ENCODE measurements at places on chromosomes 12 and 14. TPM values are rescaled to one million over a fixed set of nuclear protein-coding genes. Genes with fewer than 3 reads are reported as not detected.

- no peaks in the 10 kb centered on the region for H3K27me3 ChIP-seq
- no peak overlapping the region for H3K4me3 ChIP-seq
- no peak for DNase-seq
- H3K36me3 ChIP-seq, result peaks cover 13% of the 10 kb centered on the region
These were observed 4.6 kb downstream of the FBRSL1 start for GRCh38 chr12:132494294-132495164.

GRCh38 chr12:64631197-64631596 lies 20.9 kb downstream of the RASSF3 start:
- no peaks in the 10 kb centered on the region for H3K4me1 ChIP-seq
- no peaks in the 10 kb centered on the region for H3K27me3 ChIP-seq
- no peak overlapping the region for H3K27ac ChIP-seq
- no peak for DNase-seq

GRCh38 chr12:72264548-72265175 lies 7.5 kb upstream of the TRHDE start:
- no peaks in the 10 kb centered on the region for H3K4me1 ChIP-seq
- DNase-seq, result peak; percentile 27
- no peaks in the 10 kb centered on the region for H3K27me3 ChIP-seq
- H3K27ac ChIP-seq, result no peak overlapping the region
- H3K36me3 ChIP-seq, result no peaks in the 10 kb centered on the region

DNA sequence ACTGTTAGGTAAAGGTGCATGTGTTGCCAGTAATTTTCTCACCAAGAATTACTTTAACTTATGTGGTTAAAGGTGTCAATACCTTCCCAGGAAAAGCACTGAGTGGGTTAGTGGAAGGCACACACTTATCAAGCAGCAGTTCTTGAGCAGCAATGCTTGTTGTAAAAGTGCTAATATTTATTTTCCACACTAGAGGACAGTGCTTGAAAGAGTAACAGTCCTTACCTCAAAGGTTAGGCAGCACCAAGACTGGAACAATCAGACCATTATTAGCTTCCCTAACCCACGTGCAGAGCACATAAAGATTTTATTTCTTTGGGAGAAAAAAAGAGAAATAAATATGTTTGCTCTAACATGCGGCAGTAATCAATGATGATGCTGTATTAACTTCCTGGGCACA lies 48.8 kb upstream of the KRR1 start:
- peak; percentile 81 for DNase-seq
- no peak overlapping the region for H3K27ac ChIP-seq
- H3K4me1 ChIP-seq, result peaks cover 6% of the 10 kb centered on the region
- H3K4me3 ChIP-seq, result no peak overlapping the region
- H3K27me3 ChIP-seq, result no peaks in the 10 kb centered on the region

- H3K27me3 ChIP-seq, result no peaks in the 10 kb centered on the region
- no peak overlapping the region for H3K4me3 ChIP-seq
- DNase-seq, result no peak
These were observed 18.1 kb downstream of the CAMKK2 start for GRCh38 chr12:121278169-121279070.

DNA sequence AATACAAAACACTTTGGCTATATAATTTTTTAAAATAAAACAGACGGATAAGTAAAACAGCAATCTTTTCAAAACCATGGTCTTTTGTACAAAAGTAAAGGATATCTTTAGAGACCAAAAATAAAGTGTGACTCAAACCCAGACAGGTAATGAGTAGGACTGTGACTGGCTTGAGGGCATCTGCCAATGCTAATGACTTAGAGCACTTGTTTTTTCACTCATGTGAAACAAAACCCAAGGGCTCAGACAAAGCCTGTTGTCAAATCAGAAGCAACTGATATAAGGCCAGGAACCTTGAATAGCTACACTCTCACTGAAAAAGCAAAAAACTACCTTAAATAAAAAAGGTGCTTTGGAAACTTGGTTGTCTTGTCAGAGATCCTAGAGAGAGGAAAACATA lies 357.4 kb downstream of the TMEM117 start:
- H3K4me1 ChIP-seq, result no peaks in the 10 kb centered on the region
- no peak for DNase-seq
- H3K27ac ChIP-seq, result no peak overlapping the region
- H3K4me3 ChIP-seq, result no peak overlapping the region
- no peaks in the 10 kb centered on the region for H3K36me3 ChIP-seq
- H3K27me3 ChIP-seq, result no peaks in the 10 kb centered on the region

- no peak overlapping the region for H3K27ac ChIP-seq
- peaks cover 33% of the 10 kb centered on the region for H3K36me3 ChIP-seq
- peak; percentile 87 for DNase-seq
- no peaks in the 10 kb centered on the region for H3K27me3 ChIP-seq
These were observed 59.4 kb downstream of the DGLUCY start for GRCh38 chr14:91173221-91173670.

DNA sequence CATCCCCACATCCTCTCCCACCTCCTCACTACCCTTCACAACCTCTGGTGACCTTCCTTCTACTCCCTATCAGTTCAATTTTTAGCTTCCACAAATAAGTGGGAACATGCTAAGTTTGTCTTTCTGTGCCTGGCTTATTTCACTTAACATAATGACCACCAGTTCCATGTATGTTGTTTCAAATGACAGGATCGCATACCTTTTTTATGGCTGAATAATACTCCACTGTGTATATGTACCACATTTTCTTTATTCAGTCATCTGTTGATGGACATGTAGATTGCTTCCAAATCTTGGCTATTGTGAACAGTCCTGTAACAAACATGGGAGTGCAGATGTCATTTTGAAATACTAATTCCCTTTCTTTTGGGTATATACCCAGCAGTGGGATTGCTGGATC lies 98.7 kb downstream of the TRMT5 start:
- DNase-seq, result no peak
- no peak overlapping the region for H3K4me3 ChIP-seq
- no peak overlapping the region for H3K27ac ChIP-seq
- H3K36me3 ChIP-seq, result no peaks in the 10 kb centered on the region
- H3K4me1 ChIP-seq, result no peaks in the 10 kb centered on the region

DNA sequence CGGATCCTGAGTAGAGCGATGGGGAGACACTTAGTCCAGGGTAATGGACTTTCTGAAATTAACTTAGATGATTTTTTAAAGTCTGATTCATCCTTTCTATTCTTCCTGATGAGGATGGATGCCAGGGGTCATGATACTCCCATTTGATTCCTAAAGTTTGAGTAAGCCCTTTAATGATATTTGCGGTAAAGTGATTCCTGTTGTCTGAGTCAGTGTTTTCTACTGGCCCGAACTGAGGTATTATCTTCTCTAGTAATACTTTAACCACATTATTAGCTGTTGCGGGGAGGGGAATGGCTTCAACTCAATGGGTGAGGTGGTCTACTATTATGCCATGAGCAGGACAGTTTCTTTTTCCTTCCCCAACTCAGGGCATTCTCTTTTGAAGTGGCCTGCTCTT lies 111.6 kb downstream of the RIN3 start:
- H3K27me3 ChIP-seq, result no peaks in the 10 kb centered on the region
- no peaks in the 10 kb centered on the region for H3K4me1 ChIP-seq
- no peak for DNase-seq
- H3K4me3 ChIP-seq, result no peak overlapping the region

DNA sequence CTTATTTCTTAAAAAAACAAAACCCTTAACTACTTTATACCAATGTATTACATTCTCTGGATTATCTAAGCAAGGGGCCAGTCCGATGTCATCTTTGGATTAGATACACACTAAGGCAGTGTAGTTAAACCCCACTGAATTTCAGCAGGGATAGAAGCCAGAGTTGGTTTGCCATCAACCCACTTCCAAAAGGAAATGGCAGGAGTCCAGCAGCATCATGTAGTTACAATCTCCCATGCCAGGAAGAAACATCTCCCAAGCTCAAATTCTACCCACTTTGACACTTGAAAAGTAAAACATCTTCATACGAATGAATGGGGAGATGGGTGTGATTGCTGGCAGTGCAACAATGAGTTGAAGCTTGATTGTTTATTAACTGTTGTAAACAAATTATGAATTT lies 203.5 kb upstream of the PLXNC1 start:
- no peaks in the 10 kb centered on the region for H3K4me1 ChIP-seq
- no peaks in the 10 kb centered on the region for H3K27me3 ChIP-seq
- no peak for DNase-seq

GRCh38 chr12:24268663-24269186 lies 319.3 kb upstream of the SOX5 start:
- H3K27ac ChIP-seq, result no peak overlapping the region
- H3K36me3 ChIP-seq, result no peaks in the 10 kb centered on the region
- H3K4me1 ChIP-seq, result no peaks in the 10 kb centered on the region
- no peak overlapping the region for H3K4me3 ChIP-seq
- no peak for DNase-seq
- H3K27me3 ChIP-seq, result no peaks in the 10 kb centered on the region

DNA sequence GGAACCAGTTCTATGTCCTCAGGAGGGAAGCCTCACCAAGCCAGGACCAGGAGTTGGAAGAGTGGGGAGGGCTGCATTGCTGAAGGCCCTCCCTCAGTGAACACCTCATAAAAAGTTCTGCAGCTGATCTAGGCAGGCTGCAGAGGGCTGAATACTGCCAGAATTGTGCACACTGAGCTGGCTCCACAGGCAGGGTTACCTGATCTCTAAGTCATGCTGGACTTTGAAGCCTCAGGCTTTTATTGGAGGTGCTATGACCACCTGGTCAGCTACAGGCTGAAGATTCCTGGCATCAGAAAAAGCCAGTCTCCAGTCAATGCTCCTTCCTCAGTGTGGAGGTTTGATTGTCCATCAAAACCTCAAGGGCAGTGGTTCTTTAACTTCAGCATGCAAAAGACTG lies 39.7 kb downstream of the FOS start:
- no peak for DNase-seq
- H3K27ac ChIP-seq, result no peak overlapping the region
- no peaks in the 10 kb centered on the region for H3K36me3 ChIP-seq

DNA sequence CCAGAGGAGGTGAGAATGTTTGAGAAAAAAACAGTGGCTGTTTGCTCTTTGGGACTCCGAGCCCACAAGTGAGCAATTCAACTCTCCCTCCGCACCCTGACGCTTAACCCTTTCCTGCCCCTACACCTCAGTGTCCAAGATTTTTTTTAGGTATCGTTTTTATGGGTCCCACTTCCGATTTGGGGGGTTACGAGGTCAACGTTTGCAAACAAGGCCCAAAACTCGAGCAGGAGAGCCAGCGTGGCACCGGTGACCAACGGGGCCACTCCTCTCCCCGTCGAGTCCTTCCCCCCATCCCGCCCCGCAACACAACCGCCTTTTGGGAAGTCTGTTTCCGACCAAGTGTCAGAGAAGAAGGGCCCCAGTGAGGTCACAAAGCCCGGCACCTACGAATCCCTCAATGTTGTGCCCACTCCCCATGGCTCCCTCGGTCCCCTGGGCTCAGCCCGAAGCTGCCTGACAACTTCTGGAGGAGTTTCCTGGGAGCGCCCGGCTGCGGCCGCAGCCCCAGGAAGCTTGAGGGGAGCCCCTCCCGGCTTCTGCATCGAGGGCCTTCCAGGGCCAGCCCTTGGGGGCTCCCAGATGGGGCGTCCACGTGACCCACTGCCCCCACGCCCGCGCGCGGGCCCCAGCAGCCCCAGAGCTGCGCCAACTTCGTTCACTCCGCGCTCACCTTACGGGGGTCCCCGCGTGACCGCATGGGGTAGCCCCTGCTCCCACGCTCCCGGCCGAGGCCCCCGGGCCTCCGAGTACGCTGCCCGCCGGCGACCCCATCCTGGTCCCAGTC lies 1.2 kb downstream of the CDK2AP1 start:
- peaks cover 57% of the 10 kb centered on the region for H3K4me1 ChIP-seq
- peaks cover 21% of the 10 kb centered on the region for H3K36me3 ChIP-seq
- no peaks in the 10 kb centered on the region for H3K27me3 ChIP-seq
- H3K27ac ChIP-seq, result peak overlapping the region; percentile 93
- H3K4me3 ChIP-seq, result peak overlapping the region; percentile 79

GRCh38 chr14:70009961-70010360 lies 130.7 kb downstream of the SMOC1 start:
- no peak overlapping the region for H3K4me3 ChIP-seq
- no peaks in the 10 kb centered on the region for H3K27me3 ChIP-seq
- H3K4me1 ChIP-seq, result no peaks in the 10 kb centered on the region
- no peak for DNase-seq
- no peak overlapping the region for H3K27ac ChIP-seq

- H3K36me3 ChIP-seq, result no peaks in the 10 kb centered on the region
- no peaks in the 10 kb centered on the region for H3K27me3 ChIP-seq
- H3K4me3 ChIP-seq, result no peak overlapping the region
- no peak overlapping the region for H3K27ac ChIP-seq
These were observed 154.1 kb upstream of the PELI2 start for GRCh38 chr14:55964091-55964490.

- no peak for DNase-seq
- H3K36me3 ChIP-seq, result no peaks in the 10 kb centered on the region
- H3K27ac ChIP-seq, result no peak overlapping the region
- H3K27me3 ChIP-seq, result peaks cover 8% of the 10 kb centered on the region
- peaks cover 58% of the 10 kb centered on the region for H3K4me1 ChIP-seq
- H3K4me3 ChIP-seq, result no peak overlapping the region
These were observed 130.7 kb upstream of the HIF1A start for GRCh38 chr14:61564618-61565091.

GRCh38 chr14:20775043-20775442 lies 6.0 kb upstream of the RNASE6 start:
- H3K36me3 ChIP-seq, result no peaks in the 10 kb centered on the region
- no peak for DNase-seq
- H3K4me1 ChIP-seq, result no peaks in the 10 kb centered on the region
- H3K27me3 ChIP-seq, result no peaks in the 10 kb centered on the region
- H3K27ac ChIP-seq, result no peak overlapping the region

DNA sequence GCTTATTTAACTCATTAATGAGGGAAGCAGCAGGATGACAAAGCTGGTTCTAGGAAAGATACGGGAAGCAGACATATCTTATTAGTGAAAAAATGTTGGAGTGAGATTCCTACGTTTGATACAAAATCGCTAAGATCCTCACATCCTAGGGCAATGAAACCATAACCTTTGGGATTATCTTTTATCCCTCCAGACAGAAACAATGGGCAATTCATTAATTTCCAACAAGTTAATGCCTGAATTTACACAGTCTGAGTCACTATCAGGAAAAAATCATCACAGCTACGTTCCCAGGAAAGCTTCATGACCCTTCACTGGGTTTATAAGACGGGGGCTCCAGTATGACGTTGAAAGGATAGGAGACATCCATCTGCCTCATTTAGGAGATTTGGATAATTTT lies 45.0 kb downstream of the SLC24A4 start:
- H3K4me3 ChIP-seq, result no peak overlapping the region
- peaks cover 12% of the 10 kb centered on the region for H3K27me3 ChIP-seq
- no peaks in the 10 kb centered on the region for H3K36me3 ChIP-seq
- DNase-seq, result no peak

GRCh38 chr14:59771577-59771976 lies 99.0 kb downstream of the RTN1 start:
- no peaks in the 10 kb centered on the region for H3K36me3 ChIP-seq
- no peak overlapping the region for H3K4me3 ChIP-seq
- H3K27ac ChIP-seq, result no peak overlapping the region
- H3K4me1 ChIP-seq, result no peaks in the 10 kb centered on the region
- no peak for DNase-seq

The OR6C75 gene
- not detected for total RNA-seq

The SLC39A2 gene
- total RNA-seq, result 0.04 TPM

The TPPP2 gene
- 0.44 TPM for total RNA-seq

The SLC16A7 gene
- 9.7 TPM for total RNA-seq

The SERPINA10 gene
- total RNA-seq, result not detected

The TBC1D30 gene
- 0.98 TPM for total RNA-seq
